ENCODE measurements at places on chromosomes 6 and 20.

GRCh38 chr20:53097791-53098190, 125.6 kb downstream of the TSHZ2 start:
- DNase-seq: no peak

DNA sequence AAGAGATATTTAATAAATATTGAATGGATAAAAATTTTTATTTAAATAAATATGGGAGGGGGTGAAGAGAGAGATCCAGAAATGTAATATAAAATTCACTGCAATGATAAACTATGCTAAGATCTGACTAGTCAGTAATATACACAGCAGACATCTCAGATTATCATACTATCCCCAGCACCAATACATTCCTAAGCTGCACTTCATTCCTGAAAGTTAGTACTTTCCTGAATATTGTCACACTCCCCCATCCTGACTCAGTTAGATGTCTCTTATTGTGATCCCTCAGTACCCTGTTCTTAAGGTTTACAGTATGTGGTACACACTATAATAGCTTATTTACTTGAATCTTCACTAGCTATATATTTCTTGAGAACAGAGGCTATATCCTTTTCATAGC, 88.3 kb upstream of the KCNQ5 start:
- DNase-seq: no peak

DNA sequence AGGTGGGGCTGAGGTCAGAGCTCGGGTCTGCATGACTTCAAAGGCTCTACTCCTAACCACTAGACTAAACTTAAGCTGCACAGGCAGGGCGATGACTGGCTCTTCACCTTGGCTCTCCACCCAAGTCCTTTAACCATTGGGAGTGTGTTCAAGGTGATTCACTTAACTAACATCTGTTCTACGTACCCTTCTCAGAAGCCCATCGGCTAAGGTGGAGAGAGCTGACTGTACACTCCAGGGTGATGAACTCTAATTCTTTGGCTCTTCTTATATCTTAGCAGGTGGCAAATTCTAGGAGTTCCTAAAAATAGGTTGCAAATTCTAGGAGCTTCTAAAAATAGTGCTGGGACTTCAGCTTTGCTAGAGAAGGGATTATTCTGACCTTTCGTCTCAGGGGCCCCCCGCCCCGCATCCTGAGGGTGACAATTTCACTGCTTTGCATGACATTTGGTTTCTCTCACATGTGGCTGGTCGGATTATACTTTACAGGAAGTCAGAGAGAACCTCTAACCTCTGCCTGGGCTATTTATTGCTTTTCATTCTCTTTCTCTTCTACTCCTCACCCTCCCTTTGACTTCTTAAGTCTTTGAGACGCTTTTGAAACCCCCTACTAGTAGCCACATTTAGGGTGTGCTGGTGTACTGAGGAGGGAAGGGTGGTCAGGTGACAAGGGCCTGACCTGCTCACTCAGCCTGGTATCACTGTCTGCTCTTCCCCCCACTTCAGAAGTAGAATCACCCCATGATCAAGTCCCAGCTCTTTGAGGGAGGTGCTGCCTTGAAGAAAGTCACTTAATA, 55.5 kb downstream of the PRDM1 start:
- no peak for DNase-seq

GRCh38 chr20:42985628-42986027, 204.1 kb downstream of the PTPRT start:
- DNase-seq: no peak

- DNase-seq: no peak
Measured at GRCh38 chr20:32680544-32681174, 6.9 kb upstream of the C20orf203 start.

DNA sequence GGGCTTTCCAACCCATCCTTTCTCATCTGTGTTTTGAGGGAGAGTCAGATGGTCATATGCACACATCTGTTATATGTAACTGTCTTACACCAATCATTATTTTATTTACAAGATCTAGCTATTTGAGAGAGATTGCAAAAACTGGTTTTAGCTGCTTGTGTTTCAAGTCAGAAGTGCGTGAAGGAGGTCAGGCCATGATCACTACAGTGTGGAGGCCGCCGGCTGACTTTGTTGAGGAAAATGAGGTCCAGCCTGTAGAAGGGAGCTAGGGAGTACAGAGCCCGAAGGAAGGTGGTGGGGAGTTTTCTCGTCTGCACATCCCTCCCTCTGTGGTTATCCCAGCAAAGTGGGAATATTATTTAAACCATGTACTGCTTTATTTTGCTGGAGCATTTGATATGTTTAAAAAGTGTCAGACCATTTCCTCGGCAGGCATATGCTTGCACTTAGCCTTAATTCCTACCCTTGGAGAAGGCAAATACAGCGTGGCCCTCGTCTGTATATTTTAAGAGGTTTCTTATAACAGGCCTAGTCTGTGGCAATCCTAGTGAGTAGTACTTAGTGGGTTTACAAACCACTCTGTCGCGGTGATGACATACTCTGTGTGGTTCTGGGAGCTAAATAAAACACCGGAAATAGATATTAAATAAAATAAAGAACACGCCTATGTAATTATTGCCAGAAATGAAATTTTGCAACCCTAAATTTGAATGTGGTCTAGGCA, 95.6 kb downstream of the UST start:
- DNase-seq: no peak

- peak; percentile 6 for DNase-seq
Measured at GRCh38 chr20:35463455-35464300, 8.3 kb downstream of the CEP250 start.

GRCh38 chr6:165635965-165636364, 27.1 kb downstream of the PDE10A start:
- no peak for DNase-seq

- no peak for DNase-seq
Measured at GRCh38 chr20:62557462-62557861, 81.7 kb upstream of the GATA5 start.

GRCh38 chr6:145279993-145280392, 455.3 kb downstream of the EPM2A start:
- DNase-seq: no peak

GRCh38 chr6:96974516-96974915, 50.0 kb downstream of the KLHL32 start:
- no peak for DNase-seq

DNA sequence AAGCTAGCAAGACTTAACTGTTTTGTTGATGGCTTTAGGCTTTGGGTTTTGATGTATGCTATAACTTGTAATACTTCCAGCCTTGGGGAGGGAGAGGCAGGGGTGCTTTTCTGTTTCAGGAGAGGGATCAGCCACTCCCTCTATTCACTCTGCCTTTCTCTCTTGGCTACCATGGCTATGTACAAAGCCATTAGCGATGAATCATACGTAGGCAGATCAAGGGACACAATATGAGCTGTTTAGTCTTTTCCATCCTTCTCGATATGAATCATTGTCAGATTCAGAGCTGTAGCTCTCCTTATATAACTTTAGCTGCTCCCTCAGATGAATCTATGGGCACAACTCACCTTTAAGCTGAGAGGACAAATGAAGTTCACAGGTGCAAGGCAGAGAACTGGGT, 230.6 kb downstream of the TSHZ2 start:
- no peak for DNase-seq

DNA sequence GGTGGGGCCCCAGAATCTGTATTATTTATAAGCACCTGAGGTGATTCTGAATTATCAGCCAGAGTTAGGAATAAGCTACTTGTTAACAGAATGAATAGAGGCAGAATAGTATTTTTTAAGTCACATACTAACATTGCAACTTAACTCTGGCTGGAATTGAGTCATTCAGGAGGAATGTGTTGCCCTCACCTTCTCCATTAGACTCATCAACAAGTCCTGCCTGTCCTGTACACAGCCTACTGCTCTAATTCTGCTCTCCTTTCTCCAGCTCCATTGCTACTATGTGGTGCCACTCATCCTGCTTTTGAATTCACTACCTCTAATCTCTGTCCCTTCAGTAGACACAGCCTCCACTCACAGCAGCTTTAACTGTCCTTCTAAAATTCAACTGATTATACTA, 669.4 kb downstream of the DHX35 start:
- no peak for DNase-seq

DNA sequence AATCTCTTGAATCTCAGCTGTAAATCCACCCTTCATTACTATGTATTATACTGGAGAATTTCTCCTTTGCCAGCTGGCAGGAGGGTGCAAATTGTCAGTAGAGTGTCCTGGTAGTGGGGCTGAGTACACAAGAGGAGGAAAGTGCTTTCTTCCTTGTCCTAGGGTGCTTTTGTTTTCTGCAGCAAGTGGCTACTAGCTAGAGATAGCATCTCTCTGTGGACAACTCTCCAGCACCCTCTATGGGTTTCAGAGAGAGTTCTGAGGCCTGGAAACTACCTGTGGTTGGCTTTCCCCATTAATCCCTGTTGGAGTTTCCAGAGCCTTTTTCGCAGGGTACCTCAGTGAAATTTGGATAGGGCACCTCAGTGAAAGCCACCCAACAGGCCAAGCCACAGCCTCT, 422.5 kb upstream of the RGS17 start:
- no peak for DNase-seq

DNA sequence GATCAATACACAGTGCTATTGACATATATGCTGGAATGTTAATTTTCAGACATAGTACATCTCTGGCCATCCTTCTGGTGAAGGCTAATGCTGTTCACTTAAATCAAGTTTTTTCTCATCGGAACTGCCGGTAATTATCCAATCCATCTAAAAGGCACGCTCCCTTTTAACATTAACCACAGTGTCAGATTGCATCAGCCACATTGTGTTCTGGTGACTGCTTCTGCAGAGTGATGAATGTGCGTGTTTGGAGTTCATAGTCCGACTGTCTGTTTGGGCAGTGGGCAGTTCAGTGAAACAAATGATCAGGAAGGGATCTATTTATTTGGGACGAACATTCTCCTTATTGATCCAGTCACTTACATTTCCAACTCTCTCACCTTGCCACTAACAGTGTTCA, 49.5 kb downstream of the SOBP start:
- no peak for DNase-seq

DNA sequence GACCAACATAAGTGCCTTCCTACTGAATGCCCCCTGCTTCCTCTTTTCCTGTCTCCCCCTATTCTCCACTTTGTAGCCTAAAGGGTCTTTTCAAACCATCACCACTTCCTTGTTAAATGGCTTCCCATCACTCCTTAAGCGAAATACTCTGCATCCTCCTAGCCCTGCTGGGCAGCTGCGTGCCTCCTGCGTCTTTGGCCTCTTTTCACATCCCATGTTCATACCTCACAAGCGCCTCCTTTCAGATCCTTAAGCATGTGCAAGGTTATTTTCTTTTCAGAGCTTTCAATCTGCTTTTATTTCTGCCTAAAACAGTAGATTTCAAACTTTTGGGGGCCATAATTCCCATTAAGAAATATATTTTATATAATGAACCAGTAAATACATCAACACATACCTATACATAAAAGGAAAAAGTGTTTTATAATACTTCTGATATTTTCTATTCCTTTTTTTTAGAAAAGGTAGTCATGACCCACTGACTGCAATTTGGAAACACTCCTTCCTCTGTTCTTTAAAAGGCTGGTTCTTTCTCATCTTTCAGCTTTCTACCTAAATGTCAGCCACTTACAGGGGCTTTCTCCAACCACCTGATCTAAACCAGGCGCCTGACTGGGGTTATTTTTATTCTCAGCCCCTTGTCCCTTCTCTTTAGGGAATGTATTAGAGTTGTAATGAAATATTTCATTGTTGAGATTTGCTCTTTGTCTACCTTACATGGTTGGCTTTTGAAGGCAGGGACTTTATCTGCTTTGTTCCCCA, 84.1 kb downstream of the PRDM1 start:
- no peak for DNase-seq

DNA sequence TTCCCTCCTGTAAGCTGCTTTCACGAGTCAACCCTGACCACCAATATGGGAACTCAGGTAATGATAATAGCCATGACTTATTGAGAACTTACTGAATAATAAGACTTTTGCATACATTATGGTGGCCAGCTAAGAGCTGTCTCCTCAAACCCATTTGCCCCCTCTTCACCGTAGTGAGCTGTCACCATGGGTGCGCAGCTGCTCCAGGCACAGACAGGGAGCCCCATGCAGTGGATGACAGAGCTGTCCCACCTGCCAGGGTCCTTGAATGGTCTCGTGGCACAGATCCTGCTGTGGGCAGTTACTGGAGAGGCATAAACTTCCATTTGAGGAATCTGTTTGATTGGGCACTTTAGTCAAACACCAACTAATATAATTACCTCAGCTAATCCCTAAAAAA, 1.9 kb downstream of the SLC22A16 start:
- DNase-seq: no peak

DNA sequence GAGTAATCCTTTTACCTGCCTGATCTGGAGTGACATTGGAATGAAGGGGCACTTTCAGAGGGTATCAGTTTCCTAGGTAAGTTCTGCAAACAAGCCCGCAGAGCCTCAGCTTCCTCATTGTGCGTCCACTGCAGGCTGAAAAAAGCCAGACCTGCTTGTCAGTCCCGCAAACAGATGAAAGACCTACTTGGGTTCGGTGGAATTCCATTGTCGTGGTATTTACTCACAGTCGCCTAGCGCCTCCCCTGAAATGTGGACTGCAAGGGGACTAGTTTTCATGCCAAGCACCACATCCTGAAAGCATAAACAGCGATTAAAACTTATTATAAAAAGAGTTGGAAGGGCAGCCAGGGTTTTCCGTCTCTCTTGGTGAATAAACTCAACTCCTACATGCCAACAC, 121.5 kb downstream of the PAX1 start:
- DNase-seq: no peak

DNA sequence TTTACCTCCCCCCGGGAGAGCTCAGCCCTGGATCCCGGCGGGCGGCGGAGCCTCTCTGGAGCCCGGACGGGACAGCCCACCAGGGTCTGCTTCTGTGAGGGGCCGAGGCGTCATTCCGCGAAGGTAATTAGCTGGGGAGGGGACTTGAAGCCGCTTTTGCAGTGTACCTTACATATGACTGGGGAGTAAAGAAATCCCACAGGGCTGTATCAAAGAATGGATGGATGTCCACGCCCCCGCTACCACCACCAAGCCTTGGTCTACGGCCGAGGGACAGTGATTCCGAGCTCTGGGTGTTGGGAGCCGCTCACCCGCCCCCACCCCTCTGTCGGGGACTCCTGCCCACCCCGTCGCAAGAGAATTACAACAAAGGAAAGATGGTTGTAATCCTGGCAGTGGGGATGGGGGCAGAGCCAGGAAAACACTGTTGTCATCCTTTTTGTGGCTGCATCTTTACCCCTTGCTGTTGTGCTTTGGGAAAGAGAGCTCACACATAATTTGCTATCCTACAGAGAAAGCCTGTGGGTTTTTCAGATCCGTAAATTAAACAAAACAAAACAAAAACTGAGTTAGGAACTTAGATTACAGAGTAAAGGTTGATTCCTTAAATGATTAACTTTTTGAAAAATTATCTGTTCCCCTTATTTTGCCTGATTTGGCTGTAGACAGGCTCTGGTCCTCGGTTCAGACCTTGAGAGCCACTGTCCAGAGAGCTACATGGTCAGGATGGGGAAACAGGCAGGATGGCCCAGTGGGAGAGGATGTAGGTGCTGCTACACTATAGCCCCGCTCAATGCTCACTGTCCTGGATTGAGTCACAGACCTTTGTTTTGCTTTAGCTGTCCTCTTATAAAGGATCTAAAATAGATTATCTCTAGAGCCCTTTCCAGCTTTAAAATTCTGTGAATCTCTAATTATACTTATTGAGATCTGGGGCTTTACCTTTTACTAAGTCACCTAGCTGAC, 997 bp upstream of the FBXO30 start:
- peak; percentile 10 for DNase-seq

All from hypothalamus (tissue), 51 donors.